ENCODE measurements at places on chromosomes 6 and 20. TPM values are rescaled to one million over a fixed set of nuclear protein-coding genes. Genes with fewer than 3 reads are reported as not detected.
A peak's percentile ranks its signal among the peaks of the same experiment; 100 is the strongest.

NTSR1 gene
- 43.0 TPM for total RNA-seq

BANF2 gene
- not detected for total RNA-seq

DNA sequence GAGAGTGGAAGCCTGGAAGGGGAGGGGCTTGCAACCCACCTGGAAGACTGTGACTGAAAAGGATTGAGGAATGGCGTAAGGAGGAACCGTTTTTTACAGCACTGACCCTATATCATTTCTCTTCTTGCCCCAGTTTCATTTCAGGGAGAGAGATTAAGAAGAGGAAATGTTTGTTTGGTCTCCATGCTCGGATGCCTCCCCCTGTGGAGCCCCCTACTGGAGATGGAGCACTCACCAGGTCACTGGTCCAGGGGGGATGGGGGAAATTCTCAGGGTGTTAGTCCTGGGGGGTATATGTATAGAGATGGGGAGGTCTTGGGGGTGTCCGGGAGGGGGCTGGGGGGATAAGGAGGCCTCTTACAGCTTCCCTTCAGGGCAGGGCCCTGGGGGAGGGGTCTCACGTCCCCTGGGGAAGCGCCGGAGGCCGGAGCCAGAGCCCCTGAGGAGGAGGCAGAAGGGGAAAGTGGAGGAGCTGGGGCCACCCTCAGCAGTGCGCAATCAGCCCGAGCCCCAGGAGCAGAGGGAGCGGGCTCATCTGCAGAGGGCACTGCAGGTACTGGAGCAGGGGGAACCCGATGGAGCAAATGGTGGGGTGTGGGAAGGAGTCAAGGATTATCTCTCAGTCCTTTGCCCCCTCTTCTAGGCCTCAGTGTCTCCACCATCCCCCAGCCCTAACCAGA, 3.2 kb downstream of the CUTA start:
- no peak for DNase-seq

GRCh38 chr6:17367868-17368267, 25.5 kb upstream of the CAP2 start:
- DNase-seq = no peak

LGSN gene
- not detected for total RNA-seq

DNA sequence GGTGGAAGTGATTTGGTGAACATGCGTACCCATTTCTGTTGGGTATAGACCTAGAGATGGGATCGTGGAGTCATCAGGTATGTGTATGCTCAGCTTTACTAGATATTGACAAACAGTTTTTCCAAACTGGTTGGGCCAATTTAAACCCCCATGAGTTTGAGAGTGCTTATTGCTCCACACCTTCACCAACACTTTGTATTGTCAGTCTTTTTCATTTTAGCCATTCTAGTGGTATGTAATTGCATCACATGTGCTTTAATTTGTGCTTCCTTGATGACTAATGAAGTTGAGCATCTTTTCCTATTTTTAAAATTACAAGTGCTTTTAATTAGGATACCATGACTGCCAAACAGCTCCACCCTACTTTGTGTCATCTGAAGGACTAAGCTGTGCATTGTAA, 158.9 kb upstream of the AKIRIN2 start:
- DNase-seq = no peak

DNA sequence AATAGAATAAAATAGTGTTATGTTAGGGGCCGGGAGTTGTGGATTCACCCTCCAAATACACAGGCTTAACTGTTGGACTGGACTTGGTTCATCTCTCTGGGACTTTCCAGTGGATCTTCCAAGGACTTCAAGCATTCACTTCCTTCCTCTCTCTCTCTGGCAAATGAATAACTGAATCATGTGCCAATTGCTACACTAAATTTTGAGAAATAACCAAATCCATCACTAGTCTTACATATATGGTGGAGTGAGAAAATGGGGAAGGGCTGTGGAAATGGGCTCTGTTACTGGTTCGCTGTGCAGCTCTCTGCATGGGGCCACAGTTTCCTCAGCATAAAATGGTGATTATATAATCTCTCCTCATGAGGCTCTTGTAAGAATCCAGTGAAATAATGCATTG, 6.8 kb upstream of the KIAA1755 start:
- DNase-seq = peak; percentile 10

GRCh38 chr20:10842116-10842515, 168.3 kb upstream of the JAG1 start:
- DNase-seq = no peak

GRCh38 chr20:62642051-62642665, at the start of gene SLCO4A1:
Gene SLCO4A1, plus strand, starts transcription at chr20:62642503. Its CDS starts 13,952 bp downstream, at chr20:62656455.
- peak; percentile 84 for DNase-seq

MOG gene
- not detected for total RNA-seq

DNA sequence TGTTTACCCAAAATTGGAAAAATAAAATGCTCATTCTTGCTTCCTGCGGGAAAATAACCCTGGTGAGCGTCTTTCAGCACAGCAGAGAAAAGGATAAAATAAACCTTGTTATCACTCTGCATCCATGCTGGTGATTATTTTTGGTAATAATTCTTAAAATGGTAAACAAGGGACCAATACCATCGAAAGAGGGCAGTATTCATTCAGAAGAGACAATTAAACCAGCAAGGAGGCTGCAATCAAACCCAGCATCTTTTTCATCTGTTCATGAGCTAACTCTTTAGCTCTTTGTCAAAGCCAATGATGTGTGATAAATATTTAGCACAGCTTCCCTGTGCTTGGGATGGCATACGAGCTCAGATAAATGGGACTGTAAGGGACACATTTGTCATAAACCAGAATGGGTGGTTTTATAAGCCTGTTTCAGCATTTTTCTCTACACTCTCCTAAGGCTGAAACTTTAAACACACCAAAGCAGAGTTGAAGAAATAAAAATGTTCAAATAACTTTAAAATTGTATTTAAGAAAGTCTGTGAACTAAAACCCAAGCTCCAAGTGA, 34.4 kb downstream of the CDH26 start:
- DNase-seq = no peak

DNA sequence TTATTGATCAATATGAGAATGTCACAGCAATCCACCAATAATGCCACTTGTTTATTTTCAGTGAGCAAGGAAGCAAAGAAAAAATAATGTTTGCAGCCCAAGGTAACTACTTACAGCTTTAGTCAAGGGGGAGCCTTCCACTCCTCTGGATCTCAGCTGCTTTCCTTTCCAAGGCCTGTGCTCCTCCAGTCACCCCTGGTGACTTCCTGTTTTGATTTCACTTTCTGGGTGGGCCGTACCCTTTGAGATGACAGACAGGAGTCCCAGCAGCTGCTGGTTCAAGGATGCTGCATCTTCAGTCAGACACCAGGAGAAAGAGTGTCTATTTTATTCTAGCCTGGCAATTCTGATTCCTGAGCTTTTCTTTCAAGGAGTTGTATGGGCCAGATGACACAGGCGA, 5.6 kb upstream of the VNN2 start:
- no peak for DNase-seq

- no peak for DNase-seq
Measured at GRCh38 chr20:37247547-37247946, 14.1 kb downstream of the GHRH start.

GRCh38 chr6:46677314-46677654, 10.4 kb upstream of the TDRD6 start:
- no peak for DNase-seq

PFDN6 gene
- total RNA-seq = 31.8 TPM

- no peak for DNase-seq
Measured at GRCh38 chr6:89475101-89475500, 42.1 kb downstream of the ANKRD6 start.

DNA sequence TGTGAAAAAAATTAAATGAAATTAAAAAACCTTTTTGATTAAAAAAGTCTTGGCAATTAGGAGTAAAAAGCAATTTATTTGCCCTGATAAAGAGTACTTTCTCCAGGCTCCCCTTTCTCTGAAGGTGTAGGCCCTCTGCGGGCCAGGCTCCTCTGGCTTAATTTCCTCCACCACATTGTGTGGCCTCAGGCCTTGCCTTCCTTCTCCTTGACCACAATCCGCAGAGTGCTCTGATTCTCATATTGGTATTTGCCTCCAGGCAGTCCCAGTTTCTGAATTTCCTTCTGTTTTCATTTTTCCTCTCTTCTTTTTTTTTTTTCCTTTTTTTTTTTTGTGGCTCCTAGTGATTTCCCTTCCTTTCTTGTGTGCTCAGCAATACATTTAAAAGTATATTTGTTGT, 96.4 kb downstream of the AIG1 start:
- no peak for DNase-seq

GRCh38 chr6:136102991-136103688, 147.0 kb downstream of the MTFR2 start:
- no peak for DNase-seq

GRCh38 chr6:98047164-98047563, 764.1 kb upstream of the MMS22L start:
- no peak for DNase-seq

- peak; percentile 75 for DNase-seq
Measured at GRCh38 chr20:49612127-49612738, 44.3 kb upstream of the PTGIS start.

DNA sequence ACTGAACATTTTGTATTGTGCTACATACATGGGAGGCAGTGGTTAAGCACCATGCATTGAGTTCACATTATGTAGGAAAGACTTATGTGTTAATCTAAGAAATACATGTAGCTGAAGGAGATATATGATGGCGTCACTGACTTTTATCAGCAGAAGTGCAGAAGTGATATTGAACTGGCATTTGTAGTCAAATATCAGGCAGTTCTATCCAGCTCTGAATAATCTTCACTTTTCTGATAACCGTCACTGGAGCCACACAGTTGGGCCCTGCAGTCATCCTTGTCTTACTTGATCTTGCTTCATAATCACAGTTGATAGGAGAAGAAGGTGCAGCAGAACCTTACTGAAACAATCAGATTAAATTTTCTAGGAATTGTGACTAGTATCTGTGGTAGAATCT, 26.4 kb downstream of the CRISP1 start:
- DNase-seq = no peak

GRCh38 chr20:45611054-45611453, 18.5 kb upstream of the WFDC10A start:
- DNase-seq = no peak

GRCh38 chr6:96899019-96899418, 1.3 kb upstream of the NDUFAF4 start:
- no peak for DNase-seq

GRCh38 chr6:87645080-87645479, 55.1 kb downstream of the ORC3 start:
- no peak for DNase-seq

DNA sequence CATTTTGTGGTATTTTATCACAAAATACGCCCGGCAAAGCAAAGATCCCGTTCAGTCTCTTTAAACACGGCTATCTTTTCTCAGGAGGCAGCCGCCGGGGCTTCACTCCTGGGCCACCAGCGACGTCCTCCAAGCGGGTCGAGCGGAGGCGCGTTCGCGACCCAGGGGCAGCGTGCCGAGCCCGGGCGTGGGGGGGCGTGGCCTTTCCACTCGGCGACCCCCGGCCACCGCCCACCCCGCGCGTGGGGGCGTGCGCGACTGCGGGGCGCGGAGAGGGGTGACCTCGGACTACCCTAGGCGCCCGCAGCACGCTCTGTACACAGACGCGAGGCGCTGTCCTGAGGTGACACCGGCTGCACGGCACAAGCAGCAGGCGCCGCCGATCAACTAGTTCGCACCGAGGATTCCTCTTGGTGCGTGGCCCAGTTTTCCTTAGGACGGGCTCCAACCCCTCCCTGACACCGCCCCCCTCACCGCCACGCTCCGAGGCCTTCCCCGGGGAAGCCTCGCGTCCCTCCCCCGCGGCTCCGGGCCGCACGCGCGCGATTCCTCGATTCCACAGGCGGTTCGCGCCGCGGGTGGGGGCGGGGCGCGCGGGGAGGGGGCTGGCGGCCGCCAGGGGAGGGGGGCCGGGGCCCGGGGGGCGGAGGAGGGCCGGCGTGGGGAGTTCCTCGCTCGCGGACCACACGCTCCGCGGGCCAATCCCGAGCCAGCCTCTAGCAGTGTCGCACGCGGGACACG, 1.1 kb upstream of the JARID2 start:
- peak; percentile 95 for DNase-seq

GRCh38 chr6:37889051-37889450, 69.5 kb downstream of the ZFAND3 start:
- DNase-seq = no peak

MLN gene
- not detected for total RNA-seq

TRIM15 gene
- 0.36 TPM for total RNA-seq

Data from sigmoid colon (tissue), 7 donors.